ENCODE measurements at places on chromosomes 13 and 19. TPM values are rescaled to one million over a fixed set of nuclear protein-coding genes. Genes with fewer than 3 reads are reported as not detected.

SWSAP1 gene
- polyA plus RNA-seq = 11.5 TPM

IGFLR1 gene
- polyA plus RNA-seq = 119 TPM

CRB3 gene
- not detected for polyA plus RNA-seq

C19orf81 gene
- polyA plus RNA-seq = not detected

KLK12 gene
- not detected for polyA plus RNA-seq

OR7C1 gene
- 0.02 TPM for polyA plus RNA-seq

MCEMP1 gene
- polyA plus RNA-seq = 79.4 TPM

FFAR2 gene
- 38.7 TPM for polyA plus RNA-seq

CLDND2 gene
- not detected for polyA plus RNA-seq

ZNF227 gene
- polyA plus RNA-seq = 4.9 TPM

ZGLP1 gene
- 5.0 TPM for polyA plus RNA-seq

PSG6 gene
- polyA plus RNA-seq = not detected

IRGC gene
- polyA plus RNA-seq = not detected

NUMBL gene
- 8.7 TPM for polyA plus RNA-seq

FPR3 gene
- polyA plus RNA-seq = 3.8 TPM

ZNF492 gene
- polyA plus RNA-seq = 0.01 TPM
